ENCODE measurements at places on chromosomes 11 and 22.

DNA sequence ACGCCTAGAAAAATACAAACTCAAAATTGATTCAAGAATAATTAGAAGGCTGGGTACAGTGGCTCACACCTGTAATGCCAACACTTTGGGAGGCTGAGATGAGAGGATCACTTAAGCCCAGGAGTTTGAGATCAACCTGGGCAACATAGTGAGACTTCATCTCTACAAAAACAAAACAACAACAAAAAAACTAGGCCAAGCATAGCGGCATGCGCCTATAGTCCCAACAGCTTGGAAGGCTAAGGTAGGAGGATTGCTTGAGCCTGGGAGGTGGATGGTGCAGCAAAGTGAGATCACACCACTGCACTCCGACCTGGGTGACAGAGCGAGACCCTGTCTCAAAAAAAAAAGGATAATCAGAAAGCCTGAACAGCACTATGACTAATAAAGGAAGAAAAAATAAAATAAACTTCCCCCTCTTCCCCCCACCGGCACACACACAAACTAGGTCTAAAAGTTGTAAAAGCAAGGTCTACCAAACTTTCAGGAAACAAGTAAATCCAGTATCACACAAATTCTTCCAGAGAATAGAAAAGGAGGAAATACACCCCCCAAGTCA, 35.8 kb downstream of the RRAS2 start:
- DNase-seq, result no peak

DNA sequence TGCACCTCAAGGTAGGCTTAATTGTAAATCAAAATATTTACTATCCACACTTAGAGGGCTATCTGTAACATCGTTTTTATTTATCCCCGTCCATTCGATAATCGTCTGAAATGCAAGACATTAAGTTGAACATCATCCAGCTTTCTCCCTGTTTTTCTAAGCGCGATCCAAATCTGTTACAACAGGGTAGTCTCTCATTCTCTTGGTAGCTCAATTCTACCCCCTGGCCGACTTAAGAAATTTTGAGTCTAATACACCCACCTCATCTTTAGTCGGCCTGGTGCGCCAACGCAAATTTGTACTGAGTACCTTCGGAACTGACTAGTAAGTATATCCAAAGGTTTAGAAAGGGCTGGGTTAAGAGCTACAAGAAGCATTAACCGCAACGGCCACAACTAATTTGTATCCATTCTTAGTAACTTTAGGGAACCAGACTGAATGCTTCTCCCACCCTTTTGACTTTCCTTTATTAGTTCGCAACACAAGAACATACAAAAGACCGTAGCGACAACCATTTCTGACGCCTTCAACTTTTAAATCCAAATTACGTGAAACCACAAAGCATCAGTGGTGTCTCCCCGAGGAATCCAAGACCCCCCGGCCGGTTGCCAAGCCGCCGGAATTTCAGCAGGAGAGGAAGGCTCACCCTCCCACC, 1.0 kb upstream of the ZNF143 start:
- peak; percentile 9 for DNase-seq

- DNase-seq, result no peak
These were observed 196.7 kb upstream of the TBCEL start for GRCh38 chr11:120827198-120827597.

- no peak for DNase-seq
These were observed 2.8 kb upstream of the CCND1 start for GRCh38 chr11:69637941-69638871.

DNA sequence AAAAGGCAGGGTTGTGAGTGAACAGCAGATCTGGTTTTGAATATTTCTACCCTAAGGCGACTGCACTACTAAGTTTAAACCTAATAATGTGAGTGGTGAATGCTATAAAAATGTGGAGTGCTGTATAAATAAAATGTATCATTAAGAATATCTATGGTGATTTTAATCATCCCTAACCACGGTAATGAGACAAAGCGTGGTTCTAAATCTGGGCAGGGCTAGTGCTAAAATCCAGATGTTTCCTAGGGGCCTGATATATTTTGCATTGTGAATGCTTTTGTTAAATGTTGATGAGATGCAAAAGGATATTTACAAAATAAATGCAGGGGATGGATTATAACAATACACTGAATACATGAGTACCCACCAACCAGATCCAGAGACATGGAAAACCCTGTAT, 58.1 kb downstream of the TSPAN18 start:
- no peak for DNase-seq

GRCh38 chr11:116457336-116458007, 315.3 kb downstream of the BUD13 start:
- DNase-seq, result no peak

- DNase-seq, result peak; percentile 36
These were observed 5.8 kb upstream of the BRD1 start for GRCh38 chr22:49833340-49834007.

GRCh38 chr11:61684870-61685616, 4.9 kb downstream of the DAGLA start:
- DNase-seq, result no peak

DNA sequence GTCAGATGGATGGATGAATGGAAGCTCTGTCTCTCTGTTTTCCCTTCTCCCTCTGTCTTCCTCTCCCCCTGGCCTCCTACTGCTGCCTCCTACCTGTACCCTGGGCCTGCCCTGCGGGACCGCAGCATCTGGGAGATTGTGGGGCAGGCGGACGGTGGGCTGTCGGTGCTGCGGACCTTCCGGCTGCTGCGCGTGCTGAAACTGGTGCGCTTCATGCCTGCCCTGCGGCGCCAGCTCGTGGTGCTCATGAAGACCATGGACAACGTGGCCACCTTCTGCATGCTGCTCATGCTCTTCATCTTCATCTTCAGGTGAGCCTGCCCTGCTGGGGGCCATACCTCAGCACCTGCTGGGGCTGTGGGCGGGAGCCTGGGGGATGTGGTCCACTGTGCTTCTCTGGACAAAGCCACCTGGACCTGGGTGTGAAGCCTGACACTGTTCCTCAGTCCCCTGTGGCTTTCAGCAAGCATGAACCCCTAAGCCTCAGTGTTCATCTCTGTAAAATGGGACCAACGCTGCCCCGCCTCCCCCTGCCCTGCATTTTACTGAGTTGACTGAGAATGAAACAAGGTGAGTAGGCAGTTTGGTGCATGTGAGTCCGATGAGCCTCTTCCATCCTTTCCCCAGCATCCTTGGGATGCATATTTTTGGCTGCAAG, 88.4 kb downstream of the CACNA1I start:
- no peak for DNase-seq

DNA sequence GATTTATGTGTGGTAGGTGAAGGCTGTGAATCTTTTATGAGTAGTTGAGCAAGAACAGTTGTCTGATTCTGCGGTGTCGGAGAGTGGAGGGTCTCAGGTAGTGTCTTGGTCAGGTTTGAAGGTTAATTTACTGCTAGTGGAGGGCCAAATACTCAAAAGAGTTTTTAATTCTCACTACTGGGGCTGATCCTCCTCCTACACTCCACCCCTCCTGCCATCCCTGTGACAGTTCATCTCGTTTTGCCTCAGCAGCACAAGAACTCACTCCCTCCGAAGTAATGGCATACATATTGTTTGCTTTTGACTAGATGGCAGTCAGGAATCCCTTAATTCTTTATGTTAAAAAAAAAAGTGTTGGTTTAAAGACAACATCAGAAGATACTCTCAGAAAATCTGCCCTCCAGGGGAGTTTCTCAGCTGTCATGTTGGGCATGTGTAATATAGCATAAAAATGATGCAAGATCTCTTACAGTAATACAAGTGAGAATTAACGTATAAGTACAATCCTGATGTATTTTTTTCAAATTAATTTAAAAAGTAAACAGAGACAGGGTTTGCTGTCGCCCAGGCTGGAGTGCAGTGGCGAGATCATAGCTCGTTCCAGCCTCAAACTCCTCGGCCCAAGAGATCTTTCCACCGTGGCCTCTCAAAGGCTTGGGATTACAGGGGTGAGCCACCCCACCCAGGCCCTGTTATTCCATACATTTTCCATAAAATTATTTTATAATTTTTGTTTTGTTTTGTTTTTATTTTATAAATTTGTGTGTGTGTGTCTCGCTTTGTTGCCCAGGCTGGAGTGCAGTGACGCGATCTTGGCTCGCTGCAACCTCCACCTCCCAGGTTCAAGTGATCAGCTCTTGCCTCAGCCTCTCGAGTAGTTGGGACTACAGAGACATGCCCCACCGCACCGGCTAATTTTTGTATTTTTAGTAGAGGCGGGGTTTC, 1.3 kb downstream of the FAR1 start:
- no peak for DNase-seq

- DNase-seq, result no peak
These were observed 132.1 kb upstream of the PAX6 start for GRCh38 chr11:31943056-31943780.

DNA sequence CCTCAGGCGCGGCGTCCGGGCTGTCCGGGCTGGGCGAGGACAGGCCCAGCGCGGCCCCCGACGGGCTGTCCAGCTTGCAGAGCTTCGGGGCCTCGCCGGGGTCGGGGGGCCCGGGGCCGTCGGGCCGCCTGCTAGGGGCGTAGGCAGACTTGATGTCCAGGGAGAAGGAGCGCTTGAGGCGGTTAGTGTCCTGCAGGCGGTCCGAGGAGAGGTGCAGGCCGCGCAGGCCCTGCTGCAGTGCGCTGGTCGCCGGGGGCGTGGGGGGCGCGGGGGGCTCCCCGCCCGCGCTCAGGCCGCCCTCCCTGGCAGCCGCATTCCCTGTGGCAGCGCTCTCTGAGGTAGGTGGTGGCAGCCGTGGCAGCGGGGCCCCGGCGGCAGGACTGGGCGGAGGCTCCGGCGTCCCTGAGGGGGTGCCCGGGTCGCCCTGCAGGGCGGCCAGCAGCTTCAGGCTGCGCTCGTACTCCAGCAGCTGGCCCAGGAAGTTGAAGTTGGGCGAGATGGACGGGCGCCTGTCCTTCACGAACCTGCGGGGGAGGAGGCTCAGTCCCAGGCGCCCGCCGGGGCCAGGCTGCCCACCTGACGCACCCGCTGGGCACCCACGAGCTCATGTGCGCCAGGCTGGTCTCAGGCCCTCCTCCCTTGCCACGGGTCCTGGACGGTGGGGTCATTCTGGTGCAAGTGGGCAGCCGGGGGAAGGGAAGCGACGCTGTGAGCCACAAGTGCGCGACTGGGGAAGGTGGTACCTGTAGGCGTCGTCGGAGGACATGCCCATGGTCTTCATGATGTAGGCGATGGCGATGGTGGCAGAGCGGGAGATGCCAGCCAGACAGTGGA, 14.8 kb downstream of the DUSP8 start:
- DNase-seq, result no peak

GRCh38 chr11:33920838-33921613, 29.1 kb upstream of the LMO2 start:
- DNase-seq, result no peak

DNA sequence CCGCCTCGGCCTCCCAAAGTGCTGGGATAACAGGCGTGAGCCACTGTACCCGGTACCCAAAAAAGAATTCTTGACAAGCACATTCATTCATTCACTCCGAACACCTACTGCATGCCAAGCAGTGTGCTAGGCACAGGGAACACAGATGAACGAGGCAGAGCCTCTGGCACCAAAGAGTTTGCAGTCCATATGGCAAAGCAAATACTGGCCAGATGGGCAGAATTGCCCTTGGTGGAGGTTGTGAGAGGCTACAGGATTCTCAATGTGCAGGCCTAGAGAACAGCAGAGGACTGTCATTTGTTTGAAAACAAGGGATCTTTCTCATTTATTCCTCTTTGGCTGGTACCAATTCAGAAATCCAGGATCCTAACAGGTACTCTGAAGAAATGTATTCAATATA, 27.5 kb upstream of the MTCH2 start:
- DNase-seq, result no peak

GRCh38 chr11:44313761-44314489, 4.0 kb upstream of the ALX4 start:
- no peak for DNase-seq

DNA sequence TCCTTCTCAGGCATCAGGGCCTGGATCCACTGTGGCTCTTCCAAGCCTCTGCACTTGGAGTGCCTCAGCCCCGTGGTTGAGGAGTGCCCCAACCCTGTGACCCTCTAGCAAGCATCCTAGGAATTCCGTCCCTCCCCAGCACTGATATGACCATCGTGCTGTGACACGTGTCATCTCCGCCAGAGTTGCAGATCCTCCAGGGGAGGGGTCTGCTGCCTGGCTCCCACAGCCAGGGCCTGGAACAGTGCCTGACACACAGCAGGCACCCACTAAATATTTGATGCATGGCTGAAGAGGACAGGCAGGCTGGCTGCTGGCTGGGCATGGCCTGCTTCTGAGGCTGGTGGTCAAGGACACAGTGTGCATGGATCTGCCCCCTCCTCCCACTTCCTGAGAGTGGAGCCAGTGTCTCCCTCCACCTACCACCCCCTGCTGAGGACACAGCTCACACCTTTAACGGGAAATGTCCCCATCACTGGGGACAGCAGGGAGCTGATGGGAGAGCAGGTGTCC, 1.7 kb upstream of the CD81 start:
- no peak for DNase-seq

- DNase-seq, result peak; percentile 98
These were observed 13.5 kb upstream of the SORL1-AS1 start for GRCh38 chr11:121466063-121466794.

DNA sequence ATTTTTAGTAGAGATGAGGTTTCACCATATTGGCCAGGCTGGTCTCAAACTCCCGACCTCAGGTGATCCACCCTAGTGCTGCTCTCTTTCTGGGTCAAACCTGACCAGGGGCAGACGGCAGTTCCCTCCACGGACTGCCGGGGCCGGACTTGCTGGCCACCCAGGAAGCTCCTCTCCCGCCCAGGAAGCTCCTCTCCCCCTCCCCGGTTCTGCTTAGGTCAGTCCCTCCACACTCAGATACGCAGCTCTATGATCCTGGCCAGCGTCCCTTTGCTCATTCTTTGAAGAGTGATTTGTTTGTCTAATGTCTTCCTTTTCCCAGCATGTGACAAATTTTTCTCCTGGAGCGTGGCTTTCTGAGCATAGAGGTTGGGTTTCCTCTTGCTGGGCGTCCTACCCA, 125.3 kb upstream of the B3GAT1 start:
- DNase-seq, result no peak

- no peak for DNase-seq
These were observed 11.4 kb downstream of the SESN3 start for GRCh38 chr11:95219599-95219998.

DNA sequence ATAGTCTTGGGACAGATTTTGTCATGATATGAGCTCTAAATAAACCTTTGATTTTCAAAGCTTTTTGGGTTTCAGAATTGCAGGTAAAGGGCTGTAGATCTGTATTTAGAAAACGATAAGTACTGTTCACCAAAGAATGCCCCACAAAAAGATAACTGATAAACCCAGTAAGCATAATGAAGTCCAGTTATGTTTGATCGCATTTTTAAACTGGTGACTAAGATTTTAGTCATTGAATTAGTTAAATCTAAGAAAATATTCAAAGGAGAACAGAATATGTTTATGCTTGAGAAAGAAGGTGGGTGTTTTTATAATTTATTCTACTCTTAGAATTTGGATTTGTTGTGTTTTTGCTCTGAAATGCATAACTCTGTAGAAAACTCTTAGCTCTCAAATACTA, 11.6 kb downstream of the DEPDC7 start:
- no peak for DNase-seq

GRCh38 chr22:38631724-38632123, 24.5 kb downstream of the FAM227A start:
- no peak for DNase-seq

- DNase-seq, result no peak
These were observed 29.6 kb downstream of the IGF2 start for GRCh38 chr11:2109541-2110019.

GRCh38 chr11:118703563-118704106, 24.2 kb upstream of the TREH start:
- no peak for DNase-seq

GRCh38 chr11:19553683-19554333, 158.8 kb upstream of the NAV2 start:
- DNase-seq, result peak; percentile 55

Measured in RWPE1 (cell line).